Skin of body (tissue), 3 donors: ENCODE measurements at places on chromosomes 2 and 18.

DNA sequence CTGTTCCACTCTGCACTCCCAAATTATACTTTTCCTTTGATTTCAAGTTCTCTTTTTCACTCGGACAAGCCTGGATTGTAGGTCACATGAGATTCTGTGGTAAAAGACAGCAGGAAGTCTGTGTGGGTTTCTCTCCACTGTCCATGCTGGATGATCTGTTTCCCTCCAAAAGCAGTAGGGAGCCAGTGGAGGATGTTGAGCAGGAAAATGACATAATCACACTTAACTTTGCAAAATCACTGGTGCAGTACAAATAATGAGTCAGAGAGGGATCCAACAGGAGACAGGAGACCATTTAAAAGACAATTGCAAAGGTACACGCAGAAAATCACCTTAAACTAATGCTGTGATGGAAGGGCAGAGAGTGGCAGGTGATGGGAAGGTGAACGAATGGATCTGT is 301.3 kb downstream of the ZNF407 start:
- DNase-seq: no peak

- DNase-seq: no peak
Measured at GRCh38 chr18:79921984-79922965, 29.2 kb downstream of the SLC66A2 start.

DNA sequence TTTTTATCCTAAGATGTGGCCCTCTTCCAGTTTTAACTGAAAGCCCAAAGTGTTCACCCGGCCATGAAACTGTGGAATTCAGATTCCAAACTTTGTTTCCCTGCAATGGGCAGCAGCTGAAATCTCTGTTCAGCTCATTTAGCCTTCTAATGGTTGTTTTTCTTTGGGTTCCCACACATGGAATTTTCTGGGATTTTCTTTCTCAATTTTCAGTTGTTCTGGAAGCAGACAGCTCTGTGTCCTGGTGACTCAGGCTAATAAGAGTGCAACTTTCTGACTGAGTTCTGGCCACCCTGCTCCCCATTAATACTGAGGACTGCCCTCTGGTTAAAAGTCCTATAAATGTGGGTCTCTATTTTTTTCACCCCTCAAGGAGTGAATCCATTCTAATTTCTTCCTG is 78.5 kb downstream of the PMS1 start:
- no peak for DNase-seq

DNA sequence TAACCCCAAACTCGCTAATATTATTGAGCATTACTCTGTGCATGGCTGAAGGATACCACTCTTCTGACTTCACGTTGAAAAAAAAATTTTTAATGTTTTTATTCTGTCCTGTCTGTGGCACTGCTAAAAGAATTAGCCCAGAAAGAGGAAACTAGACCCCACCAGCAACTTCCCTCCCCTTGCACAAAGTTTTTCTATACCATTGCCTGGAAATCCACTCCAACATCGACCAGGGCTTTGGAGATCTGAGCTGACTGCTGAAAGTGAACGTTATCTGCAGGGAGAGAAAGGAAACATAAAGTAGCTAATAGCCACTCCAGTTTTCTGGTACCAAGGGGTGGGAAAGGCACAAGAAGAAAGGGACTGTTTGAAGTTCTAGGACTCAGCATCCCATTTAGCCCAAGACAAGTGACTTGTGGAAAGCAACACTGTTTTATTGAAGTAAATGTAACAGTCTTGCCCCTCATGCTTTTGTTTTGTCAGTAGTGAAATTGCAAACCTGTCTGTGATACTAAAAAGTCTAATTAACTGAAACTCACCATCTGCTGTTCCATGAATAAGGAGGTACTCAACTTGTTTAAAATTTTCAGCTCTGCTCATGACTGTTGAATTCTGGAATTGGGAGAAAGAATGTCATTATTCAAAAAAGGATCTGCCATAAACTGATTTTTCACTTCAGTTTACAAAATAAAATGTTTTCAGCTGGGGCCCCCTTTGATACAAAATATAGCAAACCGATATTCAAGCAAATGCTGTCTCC is 79.1 kb downstream of the DPP4 start:
- DNase-seq: no peak

- DNase-seq: no peak
Measured at GRCh38 chr2:141381946-141382345, 748.9 kb downstream of the LRP1B start.

GRCh38 chr2:162198239-162198638 is 45.0 kb downstream of the FAP start:
- DNase-seq: no peak

GRCh38 chr18:22765896-22766295 is 167.2 kb upstream of the RBBP8 start:
- DNase-seq: no peak

DNA sequence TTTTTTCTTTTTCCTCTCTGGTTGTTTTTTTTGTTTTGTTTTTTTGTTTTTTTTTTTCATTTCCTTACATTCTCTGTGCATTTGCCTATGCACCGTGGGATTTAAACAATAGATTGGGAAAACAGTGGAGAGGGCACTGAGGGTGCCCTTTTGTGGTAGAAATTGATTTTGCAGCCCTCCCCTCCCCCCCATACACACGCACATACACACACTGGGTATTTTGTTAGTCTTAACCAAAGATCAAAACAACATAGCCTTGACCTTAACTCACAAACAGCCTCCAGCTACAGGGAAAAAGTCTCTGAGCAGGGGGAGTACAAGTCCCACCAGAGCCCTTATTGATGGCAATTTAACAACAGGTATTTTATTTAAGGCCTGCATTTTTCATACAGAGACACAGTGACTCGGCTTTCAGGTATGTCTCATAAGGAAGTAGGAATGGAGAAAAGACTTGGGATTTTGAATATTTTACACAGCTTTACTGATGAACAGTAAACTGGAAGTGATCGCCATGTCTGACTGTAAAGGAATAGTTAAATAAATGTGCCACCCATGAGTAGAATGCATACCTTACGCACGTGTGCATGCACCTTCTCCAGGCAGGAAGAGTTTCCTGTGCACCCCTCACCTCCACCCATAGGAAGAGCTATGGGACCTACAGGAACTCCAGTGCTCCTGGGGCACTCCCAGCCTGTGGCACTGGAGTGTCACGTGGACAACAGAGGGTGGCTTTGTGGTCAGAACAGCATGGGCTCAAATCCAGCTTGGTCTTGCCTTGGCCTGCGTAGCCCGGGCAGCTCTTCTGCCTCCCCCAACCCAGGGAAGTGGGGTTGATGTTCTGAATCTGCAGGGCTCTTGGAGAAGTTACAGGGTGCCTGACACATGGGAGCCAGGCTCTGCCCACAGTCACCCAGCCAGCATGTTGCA is 266.4 kb downstream of the ANAPC1 start:
- no peak for DNase-seq

DNA sequence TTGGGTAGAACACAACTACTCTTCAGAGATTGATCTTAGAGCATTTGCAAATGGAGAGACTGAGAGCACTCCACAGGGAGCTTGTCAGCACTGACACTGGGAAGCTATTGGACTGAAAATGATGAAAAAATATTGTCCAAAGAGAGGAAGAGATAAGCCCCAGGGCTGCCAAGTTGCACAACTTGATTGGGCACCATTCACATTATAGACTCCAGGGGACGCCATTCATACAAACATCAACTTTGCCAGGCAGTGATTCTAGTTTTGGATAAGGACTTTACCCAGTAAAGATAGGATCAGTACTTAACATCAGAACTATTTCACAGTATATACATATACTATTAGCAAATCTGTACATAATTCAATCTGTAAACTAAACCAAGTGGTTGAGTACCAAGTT is 79.6 kb upstream of the MYCN start:
- DNase-seq: no peak

DNA sequence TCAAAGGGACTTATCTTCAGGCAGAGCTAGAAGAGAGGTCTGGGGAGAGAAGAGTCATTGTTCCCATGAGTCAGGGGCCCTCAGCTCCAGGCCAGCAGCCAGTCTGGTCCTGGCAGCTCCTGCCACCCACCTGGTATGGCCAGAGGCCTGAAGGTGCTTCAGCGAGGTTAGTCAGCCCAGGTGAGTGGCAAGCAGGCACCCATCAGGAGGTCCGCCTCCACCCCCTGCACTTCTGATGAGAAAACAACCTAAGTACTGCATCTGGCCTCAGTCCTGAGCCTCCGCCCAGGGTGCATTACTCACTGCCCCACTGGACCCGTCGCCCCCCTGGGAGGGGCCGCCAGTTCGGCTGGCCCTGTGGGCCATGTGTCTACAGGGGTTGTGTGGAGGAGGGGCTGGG is 130.2 kb downstream of the INHBB start:
- DNase-seq: no peak

DNA sequence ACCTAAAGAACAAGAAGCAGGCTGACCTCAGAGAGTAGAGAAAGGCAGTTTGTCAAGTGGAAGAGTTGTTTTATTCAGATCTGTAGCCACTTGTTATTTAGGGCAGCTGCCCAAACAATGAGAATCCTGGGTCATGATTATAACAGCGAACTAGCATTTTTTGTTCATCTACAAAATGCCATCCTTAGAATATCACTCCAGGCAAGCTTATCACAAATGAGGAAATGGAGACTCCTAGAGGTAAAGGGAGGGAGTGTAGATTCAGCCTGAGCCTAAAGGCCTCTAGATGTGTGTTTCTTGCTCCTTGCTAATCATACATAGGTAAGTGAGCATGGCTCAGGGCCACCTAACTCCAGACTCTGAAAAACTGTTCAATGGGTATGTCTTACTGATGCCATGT is 126.1 kb downstream of the HNMT start:
- no peak for DNase-seq

DNA sequence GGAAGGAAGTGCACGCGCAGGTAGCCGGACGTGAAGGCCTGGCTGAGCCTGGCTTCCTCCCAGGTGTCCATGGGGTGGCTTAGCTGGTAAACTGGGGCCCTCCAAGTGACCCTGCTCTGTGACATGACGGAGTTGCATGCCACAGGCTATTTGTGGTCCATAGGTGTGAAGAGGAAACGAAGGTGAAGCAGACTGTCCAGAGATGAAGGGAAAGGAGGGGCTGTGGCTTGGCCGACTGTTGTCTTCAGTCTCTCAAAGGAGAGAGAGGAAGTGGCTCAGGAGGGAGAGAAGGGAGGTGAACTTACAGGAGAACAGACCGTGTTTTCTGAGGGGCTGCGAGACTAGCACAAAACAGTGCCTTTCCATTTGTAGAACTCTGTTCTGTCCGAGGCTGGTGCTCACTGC is 19.3 kb downstream of the INPP5D start:
- no peak for DNase-seq

DNA sequence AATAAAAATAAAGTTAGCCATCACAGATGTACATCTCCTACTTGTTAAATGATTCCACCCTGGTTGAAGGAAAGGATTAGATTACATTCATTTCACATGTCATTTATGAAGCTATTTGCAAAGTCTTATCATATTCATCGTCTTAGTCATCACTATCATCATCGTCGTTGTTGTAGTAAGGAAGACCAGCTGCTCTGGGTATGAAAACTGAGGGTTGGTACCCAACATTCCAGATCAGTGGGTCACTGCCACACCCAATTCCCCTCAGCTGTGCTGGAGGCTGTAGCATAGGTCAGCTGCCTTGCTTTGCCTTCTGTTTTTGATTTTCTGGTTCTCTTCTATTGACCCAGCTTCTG is 20.9 kb upstream of the CCBE1 start:
- DNase-seq: no peak

DNA sequence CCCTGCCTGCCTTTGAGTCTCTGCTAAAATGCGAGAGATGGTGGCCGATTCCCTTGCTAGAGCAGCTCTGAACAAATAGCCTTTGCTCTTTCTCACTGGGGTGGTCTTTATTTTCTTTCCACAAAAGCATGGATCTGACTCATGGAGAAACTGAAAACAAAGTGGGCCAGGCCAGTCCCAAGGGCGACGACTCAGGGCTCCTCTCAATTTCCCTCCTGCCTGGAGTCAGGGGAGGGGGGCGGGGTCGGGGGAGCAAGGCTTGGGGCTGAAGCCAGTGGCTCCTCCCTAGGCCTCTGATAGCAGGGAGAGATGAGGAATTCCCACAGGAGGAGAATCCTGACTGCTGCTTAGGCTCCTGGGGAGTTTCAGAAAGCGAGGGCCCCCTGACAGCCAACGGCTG is 17.1 kb upstream of the IL1R2 start:
- DNase-seq: no peak

GRCh38 chr2:19914266-19914975 is 12.6 kb upstream of the TTC32 start:
- no peak for DNase-seq

- DNase-seq: no peak
Measured at GRCh38 chr18:63924551-63924950, 16.8 kb downstream of the SERPINB10 start.

GRCh38 chr2:138115666-138116065 is 151.4 kb downstream of the HNMT start:
- no peak for DNase-seq

- no peak for DNase-seq
Measured at GRCh38 chr2:167759531-167759930, 487.9 kb downstream of the STK39 start.

GRCh38 chr2:209495855-209496585 is 72.2 kb downstream of the MAP2 start:
- DNase-seq: peak; percentile 23

GRCh38 chr2:42127425-42128424 is 41.4 kb upstream of the EML4 start:
- DNase-seq: no peak

GRCh38 chr18:58135183-58135641 is 91.2 kb downstream of the NEDD4L start:
- DNase-seq: peak; percentile 19
